ENCODE measurements at places on chromosomes 6 and 20.

GRCh38 chr6:129342243-129342642, 367.7 kb downstream of the ARHGAP18 start:
- DNase-seq: no peak

DNA sequence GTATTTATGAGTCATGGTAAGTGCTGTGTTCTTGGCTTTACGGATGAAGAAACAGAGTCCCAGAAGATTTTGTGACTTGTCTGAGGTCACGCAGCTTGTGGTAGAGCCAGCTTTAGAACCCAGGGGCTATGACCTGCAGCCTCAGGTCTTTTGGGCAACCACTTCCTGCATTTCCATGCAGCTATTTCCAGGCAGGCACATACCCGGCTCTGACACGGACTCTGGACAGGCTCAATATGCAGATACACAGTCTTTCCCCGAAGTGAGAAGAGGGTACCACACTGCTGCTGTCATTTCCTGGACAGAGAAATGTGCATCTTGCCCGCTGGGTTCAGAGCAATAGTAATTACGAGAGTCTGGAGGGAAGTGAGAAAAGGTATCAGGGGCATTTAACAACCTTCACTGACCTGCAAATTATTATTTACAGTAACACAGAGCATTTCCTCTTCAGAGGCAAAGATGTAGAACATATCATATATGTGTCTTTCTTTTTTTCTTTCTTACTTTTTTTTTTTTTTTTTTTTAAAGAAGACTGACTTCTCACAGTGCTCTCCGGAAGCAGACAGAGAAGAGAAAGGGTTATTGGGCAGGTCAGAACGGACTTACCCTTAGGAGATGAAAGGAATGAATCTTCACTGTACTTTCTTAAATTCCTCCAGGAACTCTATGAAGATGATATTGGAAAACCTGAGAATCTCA, 185.1 kb downstream of the CLIC5 start:
- no peak for DNase-seq

DNA sequence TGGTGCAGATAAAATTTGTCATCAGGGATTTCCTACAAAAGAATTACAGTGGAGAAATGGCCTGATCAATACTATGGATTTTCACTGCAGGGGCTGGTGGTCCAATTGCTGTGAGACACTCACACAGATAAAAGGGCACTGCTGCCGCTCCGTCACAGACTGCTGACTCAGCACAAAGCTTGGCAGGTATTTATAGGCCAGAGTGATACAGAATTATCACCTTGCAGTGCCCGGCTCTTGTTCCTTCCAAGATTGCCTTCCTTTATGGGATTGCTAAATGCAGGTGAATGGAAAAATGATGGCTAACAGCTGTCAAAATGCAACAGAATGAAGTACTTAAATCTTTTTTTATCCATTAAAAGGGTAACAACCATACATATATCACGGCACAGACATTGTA, 247.8 kb upstream of the ZFP64 start:
- no peak for DNase-seq

DNA sequence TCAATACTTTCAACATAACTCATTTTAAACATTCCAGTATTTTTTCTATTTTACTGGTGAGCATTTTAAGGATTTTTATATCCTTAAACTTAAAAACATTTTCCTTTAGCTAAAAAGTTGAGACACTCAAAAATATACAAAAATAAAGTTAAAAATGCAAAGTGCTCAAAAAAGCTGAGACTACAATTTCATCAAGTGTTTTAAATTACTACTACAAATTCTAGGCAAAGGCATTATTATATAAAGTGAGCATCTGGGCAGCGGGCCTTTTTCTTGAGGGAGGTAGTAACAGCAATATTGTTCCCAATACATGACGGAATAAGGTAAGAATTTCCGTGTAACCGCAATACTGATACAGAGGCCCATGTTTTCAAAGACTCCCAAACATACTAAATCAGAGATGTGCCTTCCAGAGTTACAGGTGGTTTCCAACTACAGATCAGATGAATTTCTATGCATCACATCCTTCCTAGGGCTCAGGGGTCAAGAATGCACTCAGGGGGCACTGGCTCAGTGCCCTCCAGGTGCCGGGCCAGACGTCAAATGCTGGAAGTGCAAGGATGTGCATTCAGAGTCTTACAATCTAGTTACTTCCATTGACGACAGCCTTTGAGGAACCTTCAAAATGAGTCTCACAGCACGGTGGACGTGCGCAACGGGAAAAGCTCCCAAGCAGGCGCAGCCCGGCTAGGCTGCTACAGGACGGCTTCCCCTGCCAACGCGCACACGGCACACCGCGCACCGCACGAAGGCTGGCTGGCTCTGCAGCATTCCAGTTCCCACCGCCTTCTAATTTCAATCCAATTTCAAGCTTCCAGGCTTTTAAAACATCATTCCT, 1.7 kb downstream of the PHF10 start:
- no peak for DNase-seq

- DNase-seq: no peak
Measured at GRCh38 chr20:1901704-1902103, 6.5 kb downstream of the SIRPA start.
